ENCODE measurements at places on chromosomes 5 and 9. TPM values are rescaled to one million over a fixed set of nuclear protein-coding genes. Genes with fewer than 3 reads are reported as not detected.

DNA sequence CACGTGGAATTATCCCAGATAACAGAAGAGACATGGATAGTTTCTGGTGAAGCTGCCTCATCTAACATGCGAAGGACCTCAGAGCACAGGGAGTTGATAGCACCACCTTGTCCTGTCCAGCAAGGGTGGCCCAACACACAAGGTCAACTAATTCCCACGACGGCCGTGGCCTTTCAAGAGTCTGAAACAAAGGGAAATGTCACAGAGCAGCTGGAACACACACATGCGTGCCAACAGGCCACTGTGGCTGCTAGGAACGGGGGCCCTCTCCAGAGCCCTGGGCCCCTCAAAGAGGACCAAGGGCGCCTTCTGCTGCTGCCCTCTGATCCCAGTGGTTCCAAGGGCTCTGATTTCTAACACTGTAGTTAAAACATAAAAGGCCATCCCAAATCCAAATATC is 50.7 kb downstream of the SECISBP2 start:
- H3K27ac ChIP-seq = no peak overlapping the region
- no peak for DNase-seq
- no peaks in the 10 kb centered on the region for H3K36me3 ChIP-seq
- H3K4me3 ChIP-seq = no peak overlapping the region
- H3K4me1 ChIP-seq = no peaks in the 10 kb centered on the region
- no peaks in the 10 kb centered on the region for H3K27me3 ChIP-seq

DNA sequence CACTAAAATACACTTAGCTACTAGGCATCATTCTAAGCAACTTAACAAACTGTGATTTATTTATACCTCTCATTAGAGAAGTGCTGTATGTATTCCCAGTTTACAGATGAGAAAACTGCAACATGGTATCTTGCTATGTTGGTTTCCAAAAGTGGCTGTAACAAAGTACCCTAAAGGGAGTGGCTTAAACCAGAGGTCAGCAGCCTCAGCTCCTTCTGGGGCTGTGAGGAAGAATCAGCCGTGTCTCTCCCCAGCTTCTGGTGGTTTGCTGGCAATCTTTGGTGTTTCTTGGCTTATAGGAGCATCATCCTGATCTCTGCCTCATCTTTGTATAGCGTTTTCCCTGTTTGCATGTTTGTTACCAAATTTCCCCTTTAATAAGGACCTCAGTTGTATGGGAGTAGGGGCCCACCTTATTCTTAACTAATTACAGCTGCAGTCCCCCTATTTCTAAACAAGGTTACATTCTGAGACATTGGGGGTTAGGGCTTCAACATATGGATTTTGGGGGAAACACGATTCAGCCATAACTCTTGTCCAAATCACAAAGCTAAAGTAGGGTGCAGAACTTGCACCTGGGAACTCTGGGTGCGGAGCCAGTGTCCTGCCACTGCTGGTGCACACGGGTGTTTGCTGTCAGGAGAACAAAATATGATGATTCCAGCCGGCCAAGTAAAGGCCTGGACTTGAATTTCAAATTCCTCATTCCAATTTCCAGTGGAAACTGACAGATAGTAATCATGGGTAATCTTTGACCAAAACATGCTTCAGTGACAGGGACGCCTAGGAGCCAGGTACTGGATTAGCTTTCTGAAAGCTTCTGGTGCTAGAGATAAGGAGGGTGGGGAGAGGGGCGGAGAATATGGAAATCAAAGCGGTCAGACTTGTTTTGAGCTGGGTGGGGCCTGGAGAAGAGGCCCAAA is 43.3 kb downstream of the RAI14 start:
- no peaks in the 10 kb centered on the region for H3K27me3 ChIP-seq
- DNase-seq = no peak
- peak overlapping the region; percentile 53 for H3K27ac ChIP-seq
- peaks cover 21% of the 10 kb centered on the region for H3K4me1 ChIP-seq

DNA sequence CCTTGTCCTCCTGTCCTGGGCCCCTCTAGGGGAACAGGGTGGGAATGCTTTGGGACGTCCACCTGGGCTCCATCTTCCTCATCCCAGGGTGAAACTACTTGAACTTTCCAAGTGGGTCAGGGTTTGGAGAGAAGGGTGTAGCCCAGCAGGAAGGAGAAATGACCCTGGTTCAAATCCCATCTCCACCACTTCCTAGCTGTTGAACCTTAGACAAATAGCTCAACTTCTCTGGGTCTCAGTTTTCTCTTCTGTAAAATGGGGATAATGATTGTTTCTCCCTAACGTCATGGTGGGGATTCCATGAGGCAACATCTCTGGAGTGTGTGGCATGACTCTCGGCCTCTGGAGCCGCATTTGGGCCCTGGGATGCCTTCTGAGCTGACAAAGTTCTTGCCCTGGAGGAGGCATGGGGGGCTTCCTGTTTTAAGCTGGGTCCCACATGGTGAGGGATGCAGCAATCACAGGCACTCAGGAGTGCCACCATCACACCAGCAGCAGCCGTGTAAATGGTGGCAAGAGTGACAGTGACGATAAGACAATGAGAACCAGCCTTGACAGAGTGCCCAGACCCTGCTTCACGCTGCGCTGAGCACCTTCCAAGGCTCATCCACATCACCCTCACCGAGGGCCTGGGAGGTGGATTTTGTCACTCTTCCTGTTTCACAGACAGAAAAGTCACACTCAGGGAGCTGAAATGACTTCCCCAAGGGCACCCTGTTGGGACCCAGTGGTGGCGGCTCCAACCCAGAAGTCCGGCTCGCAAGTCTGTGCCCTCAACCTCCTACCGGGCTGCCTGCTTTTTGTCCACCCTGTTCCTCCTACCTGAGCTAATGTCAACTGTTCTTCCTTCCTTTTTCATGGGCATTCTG is 69.5 kb upstream of the IER5L start:
- H3K27ac ChIP-seq = no peak overlapping the region
- DNase-seq = peak; percentile 23
- H3K4me3 ChIP-seq = no peak overlapping the region
- no peaks in the 10 kb centered on the region for H3K27me3 ChIP-seq
- H3K4me1 ChIP-seq = no peaks in the 10 kb centered on the region

- H3K36me3 ChIP-seq = no peaks in the 10 kb centered on the region
- no peak overlapping the region for H3K4me3 ChIP-seq
- H3K27ac ChIP-seq = no peak overlapping the region
- no peaks in the 10 kb centered on the region for H3K4me1 ChIP-seq
Measured at GRCh38 chr5:111163000-111163399, 61.2 kb upstream of the CAMK4 start.

- no peak for DNase-seq
- H3K36me3 ChIP-seq = no peaks in the 10 kb centered on the region
Measured at GRCh38 chr9:125867751-125868415, 120.7 kb downstream of the PBX3 start.

- no peaks in the 10 kb centered on the region for H3K27me3 ChIP-seq
- H3K4me1 ChIP-seq = no peaks in the 10 kb centered on the region
- DNase-seq = no peak
Measured at GRCh38 chr5:51657340-51658240, 274.3 kb downstream of the ISL1 start.

The SLC36A2 gene
- total RNA-seq = not detected

The LURAP1L gene
- 29.2 TPM for total RNA-seq

The CCL21 gene
- 138 TPM for total RNA-seq

The ASTN2 gene
- 4.3 TPM for total RNA-seq

Measured in lower lobe of right lung (tissue), 2 donors.